ENCODE measurements at places on chromosomes 11 and 22.

- DNase-seq: no peak
Observed at GRCh38 chr11:11421509-11421908, 68.5 kb upstream of the CSNK2A3 start.

DNA sequence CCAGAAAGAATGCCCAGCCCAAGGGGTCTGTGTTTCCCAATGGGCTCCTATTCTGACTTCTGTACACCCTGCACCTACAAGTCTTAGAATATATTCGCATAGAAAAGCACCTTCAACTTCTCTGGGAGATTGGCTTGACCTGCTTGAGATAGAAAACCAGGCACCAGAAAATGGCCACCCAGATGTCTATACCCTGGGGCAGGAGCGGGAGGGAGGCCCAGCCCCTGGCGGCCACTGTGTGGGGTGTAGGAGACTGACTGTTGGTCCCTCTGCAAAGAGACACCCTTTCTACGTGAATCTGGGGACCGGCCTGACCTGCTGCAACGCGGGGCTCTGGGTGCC is 8.5 kb downstream of the DENND6B start:
- DNase-seq: no peak

GRCh38 chr11:10514202-10514601 is 26.8 kb downstream of the RNF141 start:
- no peak for DNase-seq

- no peak for DNase-seq
Observed at GRCh38 chr11:33690290-33691065, 10.1 kb downstream of the C11orf91 start.

DNA sequence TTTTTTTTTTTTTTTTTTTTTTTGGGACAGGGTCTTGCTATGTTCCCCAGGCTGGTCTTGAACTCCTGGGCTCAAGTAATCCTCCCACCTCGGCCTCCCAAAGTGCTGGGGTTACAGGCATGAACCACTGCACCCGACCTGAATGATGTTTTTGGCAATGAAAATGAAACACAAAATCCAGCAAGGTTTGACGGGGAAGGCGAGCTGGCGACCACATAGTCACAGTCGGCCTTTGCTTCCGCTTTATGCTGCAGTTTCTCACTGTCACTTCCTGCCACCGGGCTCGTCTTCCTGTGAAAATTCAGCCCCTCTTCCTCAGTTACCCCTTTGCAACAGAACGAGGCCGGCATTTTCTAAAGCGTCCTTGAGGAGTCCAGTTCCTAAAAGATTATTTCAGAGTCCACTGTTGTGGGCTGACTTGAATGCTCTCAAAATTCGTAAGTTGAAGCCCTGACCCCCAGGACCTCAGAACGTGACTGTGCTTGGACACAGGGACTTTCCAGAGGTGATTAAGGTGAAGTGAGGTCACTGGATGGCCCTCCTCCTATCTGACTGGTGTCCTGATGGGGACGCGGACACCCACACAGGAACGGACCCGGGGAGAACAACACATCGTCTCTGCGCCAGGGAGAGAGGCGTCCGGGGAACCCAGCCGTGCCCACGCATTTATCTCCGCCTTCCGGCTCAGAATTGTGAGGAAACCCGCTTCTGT is 2.9 kb upstream of the BID start:
- no peak for DNase-seq

- no peak for DNase-seq
Observed at GRCh38 chr11:118003456-118003855, 17.3 kb downstream of the IL10RA start.

DNA sequence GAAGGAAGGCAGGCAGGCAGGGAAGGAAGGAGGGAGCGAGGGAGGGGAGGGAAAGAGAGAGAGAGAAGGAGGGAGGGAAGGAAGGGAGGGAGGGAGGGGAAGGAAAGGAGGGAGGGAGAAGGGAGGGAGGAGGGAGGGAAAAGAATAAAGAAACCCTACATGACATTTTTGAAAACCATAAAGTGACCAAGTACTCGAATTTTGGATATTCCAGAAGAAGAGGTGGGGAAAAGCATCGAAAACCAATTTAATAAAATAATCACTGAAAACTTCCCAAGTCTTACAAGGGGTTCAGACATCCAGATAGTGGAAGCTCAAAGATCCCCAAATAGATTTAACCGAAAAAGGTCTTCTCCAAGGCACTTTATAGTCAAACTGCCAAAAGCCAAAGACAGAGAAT is 11.7 kb downstream of the GDPD4 start:
- DNase-seq: no peak

GRCh38 chr22:44838316-44839016 is 86.1 kb downstream of the ARHGAP8 start:
- DNase-seq: no peak

DNA sequence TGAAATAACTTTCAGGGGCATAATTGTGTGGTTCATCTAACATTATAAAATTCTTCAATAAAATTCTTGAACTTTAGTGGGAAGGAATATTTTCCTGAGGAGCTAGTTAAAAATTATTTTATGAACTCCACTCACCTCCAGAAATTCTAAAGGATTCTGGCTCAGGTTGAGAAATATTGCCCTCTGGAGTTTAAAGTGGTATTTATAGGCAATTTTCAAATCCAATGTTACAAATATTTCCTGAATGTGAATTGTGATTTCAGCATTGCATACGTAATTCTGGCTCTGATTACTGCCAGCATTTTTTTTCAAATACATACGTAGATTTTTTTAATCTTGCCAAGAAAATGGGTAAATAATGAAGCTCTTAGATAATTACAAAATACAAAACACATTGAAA is 598.2 kb upstream of the ANO3 start:
- no peak for DNase-seq

GRCh38 chr11:43145653-43146052 is 166.1 kb upstream of the API5 start:
- DNase-seq: no peak

DNA sequence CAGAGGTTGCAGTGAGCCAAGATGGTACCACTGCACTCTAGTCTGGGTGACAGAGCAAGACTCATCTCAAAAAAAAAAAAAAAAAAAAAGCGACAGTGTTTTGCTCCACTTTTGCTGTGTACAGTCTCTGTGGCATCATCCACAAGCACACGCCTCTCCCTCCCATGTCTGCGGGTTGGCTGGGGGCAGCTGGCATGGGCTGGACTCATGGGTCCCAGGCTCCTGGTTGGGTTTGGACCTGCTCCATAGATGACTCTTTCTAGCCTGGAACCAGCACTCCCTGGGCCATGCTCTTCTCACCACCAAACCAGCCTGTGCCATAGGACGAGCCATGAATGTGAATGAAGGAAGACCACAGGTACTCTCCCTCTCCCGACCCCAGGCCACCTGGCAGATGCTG is 7.9 kb upstream of the WNT11 start:
- no peak for DNase-seq

GRCh38 chr22:19686946-19687345 is 27.4 kb upstream of the SEPTIN5 start:
- DNase-seq: no peak

GRCh38 chr22:37186997-37187522 is 987 bp downstream of the C1QTNF6 start:
- no peak for DNase-seq

Measured in stimulated activated CD8-positive, alpha-beta memory T cell treated with anti-CD3 and anti-CD28 coated beads, Interleukin-7, amount 100 ng/mL, for 1 hour (primary cell).